ENCODE measurements at places on chromosomes 5 and 9.

DNA sequence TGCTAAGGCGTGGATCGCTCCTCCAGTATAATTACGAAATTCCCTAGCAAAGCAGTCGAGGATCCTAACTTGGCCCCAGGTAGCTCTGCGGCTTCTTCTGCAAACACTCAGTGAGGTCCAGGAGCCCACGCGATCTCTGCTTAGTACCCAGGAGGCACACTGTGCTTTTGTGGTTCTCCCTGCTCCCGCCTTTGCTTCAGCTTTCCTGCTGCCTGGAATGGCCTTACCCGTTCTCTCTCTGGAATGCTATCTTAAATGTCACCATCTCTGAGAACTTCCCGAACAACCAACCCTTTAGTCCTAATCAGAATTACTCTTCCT is 639 bp downstream of the INVS start:
- no peak for DNase-seq

DNA sequence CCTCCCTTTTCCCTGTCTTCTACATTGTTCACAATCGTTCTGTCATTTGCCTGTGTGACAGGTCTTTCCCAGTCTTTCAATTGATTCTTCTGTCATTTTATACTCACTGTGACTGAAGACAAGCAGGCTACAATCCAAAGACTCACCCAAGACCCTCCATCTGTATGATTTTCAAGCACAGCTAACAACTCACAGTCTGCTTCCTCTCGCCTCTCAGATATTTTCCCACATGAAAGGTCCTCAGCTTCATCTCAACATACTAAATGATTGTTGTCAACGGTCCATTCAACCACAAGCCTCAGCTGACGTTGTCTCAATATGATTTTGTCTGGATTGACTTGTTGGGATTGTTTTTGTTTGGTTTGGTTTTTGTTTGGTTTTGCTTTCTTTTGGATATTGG is 346.5 kb downstream of the NFIB start:
- no peak for DNase-seq

DNA sequence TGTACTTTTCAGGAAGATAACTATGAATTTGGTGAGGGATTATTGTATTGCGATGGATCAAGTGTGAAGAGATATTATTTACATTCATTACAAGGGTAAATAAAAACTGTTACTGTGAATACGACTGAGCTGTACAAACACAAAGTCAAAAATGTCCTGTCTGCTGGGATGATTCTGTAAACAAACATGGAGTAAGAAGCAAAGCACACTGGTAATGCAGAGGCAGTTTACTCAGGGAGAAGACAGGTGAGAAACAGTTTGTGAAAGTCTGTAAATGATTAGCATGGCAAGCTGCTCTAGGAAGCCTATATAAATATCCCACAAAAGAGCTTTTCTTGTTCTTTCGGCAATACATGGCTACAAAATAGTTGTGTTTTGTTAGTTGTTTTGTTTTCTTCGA is 115.4 kb upstream of the GNA14 start:
- DNase-seq: no peak

DNA sequence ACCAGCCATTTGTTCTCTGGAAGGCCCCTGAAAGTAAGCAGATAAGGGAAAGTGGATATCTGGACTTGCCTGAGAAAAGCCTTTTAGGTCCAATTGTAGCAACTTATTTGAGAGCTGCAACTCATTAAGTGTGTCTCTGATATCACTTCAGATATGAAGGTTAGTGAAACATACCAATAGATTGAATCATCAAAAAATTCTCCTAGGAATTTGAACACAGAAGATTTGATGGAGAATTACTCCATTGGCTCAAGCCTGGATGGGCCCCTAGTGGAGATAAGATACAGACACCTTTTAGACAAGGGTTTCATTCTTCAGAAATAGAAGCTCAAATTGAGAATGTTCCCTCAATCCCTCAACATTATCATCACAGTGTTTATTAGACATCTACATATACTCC is 356.7 kb downstream of the NDUFS4 start:
- no peak for DNase-seq

DNA sequence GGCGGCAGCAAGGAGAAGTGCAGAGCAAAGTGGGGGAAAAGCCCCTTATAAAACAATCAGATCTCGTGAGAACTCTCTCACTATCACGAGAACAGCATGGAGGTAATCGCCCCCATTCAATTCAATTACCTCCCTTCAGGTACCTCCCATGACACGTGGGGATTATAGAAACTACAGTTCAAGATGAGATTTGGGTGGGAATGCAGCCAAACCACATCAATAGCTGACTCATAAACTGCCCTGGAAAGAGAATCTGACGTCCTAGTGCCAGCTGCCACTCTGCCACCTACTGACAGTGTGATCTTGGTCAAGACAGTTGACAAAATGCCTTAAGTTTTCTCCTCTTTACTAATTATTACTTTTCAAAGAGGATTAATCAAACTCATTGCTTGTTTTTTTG is 128.3 kb downstream of the GPBP1 start:
- no peak for DNase-seq

- no peak for DNase-seq
Observed at GRCh38 chr5:141812512-141812911, 65.7 kb downstream of the PCDH1 start.

GRCh38 chr9:134403292-134403681 is 77.0 kb downstream of the RXRA start:
- DNase-seq: no peak

DNA sequence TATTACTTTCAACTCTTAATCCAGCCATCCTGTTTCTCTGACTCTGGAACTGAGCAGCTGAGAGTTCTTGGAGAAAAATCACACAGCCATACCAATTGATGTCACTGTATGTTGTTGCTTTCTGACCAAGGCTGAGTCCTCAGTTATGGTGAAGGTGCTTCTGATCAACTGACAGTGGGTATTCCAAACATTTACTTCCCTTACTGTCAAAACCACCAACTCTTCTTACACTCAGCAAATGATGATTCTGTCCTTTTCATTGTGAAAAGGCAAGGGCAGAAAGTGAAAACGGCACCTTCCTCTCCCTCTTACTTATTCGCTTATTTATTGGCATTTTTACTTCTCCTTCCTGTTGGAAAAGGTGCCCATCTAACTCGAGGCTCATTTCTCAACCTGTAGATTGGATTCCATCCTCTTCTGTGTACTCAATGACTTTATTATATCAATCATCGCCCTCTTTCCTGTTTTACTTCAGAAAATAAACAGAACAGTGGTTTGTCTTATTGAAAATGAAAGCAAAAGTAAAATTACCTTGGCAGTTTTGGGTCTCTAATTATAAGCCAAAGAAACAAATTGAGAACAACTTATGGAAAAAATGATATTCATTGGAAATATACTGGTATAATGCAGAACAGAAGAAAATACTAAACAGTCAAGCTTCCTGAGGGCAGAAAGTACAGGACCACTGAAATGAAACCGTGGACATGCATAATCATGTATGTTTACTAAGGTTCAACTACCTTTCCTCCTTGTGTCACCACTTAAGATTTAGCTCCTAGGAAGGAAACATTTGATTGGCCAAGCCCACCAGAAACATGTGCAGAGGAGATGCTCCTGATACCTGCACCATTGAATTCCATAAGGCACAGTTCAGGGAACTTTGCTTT is 104.5 kb upstream of the CHD1 start:
- DNase-seq: no peak

DNA sequence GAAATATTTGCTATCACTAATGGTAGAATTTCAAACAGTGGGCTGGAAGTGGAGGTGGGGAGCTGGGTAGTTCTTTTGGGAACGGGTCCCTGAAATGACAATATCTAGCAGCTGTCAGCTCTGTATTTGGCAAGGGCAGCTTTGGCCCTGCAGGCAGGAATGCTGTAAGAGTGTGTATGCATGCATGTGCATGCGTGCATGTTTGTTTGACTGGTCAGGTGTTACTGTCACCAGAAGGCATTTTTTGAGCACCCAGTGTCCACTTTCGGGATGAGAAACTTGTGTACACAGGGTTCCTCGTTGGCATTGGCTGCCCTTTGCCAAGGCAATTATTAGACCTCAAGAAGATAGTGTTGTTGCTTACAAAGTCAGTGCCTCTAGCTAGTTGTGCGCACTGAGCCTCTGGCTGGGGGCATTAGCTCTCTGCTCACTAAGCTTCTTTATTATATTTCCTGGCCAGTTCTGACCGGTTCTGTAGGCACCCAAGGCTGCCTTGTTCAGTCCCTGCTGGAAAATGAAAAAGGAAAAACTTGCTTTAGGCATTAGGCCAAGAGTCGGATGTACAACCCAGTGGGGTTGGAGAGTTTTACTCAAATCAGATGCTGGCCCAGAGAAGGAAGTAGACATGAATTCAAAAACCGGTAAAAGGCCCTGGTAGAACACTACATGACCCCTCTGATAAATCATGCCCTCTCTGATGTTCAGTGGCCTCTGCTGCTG is 2.0 kb downstream of the CYFIP2 start:
- no peak for DNase-seq

- DNase-seq: no peak
Observed at GRCh38 chr9:95182854-95183563, 134.5 kb downstream of the FANCC start.

DNA sequence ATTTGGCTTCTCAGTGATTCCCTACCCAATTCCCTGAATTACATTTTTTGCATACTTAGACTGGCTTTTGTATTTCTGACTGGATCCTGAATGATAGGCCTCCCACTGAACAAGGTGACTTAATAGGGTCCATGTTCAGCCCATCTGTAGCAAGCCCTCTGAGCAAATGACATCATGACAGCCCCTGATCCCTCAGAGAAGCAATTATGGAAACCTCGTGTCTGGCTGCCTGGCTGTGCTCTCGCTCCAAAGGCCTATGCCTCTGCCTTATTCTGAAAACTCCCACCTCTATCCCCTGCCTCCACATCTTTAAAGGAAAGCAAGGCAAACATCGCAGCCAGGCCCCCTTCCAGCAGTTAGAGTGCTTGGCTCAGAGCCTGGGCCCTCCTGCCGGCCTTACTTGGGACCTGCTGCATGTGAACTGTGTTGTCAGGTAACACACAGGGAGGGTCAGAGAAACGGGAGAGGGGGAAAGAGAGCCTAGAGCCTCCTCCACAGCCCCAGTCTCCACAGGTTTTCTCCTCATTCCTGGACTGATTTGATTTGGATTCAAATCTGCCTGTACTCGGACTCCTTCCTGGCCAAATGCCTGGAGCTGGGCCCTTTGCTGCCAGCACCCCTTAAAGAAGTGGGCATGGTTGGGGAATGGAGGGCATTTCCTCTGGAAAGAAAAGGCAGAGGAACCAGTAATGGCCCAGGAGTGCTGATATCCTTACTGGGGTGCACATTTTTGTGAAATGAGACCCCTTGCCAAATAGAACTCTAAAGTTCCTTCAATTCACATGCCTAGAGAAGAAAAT is 3.8 kb downstream of the DCANP1 start:
- no peak for DNase-seq
